Hepatic stellate cell (primary cell): ENCODE measurements at places on chromosomes 6 and 20.

DNA sequence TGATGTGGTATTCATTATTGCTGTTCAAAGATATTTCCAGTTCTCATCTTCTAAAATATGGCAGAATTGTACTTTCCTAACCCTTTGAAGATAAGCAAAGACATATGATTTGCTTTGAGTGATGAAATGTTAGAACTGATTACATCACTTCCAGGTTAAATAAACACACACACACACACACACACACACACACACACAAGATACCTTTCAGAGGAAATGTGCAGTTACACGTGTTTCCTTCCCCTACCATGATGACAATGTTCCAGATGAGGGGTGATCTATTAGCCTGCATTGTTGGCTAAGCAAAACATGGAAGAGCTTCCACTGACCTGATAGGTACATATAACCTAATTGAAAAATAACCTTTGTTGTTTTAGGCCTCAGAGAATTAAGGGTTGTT is 11.7 kb upstream of the FRK start:
- no peak for DNase-seq

GRCh38 chr6:158816329-158816728 is 2.8 kb downstream of the EZR start:
- DNase-seq = no peak

DNA sequence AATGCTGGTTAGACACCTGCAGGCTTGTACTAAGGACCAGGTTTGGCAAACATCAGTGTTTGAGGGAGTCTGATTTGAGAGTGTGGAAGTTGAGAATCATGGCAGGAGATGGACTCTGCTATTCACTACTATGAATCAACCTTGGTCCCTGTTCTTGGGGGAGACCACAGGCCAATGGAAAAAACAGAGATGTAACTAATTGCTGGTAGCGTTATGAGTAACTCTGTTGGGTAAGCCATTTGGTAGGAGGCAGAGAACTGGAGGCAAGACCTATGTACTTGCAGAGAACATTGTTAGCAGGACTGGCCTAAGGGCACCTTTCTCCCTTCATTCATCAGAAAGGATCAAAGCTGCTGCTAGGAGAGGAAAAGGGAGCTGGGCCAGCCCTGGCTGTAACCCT is 8.3 kb upstream of the WFDC2 start:
- no peak for DNase-seq

DNA sequence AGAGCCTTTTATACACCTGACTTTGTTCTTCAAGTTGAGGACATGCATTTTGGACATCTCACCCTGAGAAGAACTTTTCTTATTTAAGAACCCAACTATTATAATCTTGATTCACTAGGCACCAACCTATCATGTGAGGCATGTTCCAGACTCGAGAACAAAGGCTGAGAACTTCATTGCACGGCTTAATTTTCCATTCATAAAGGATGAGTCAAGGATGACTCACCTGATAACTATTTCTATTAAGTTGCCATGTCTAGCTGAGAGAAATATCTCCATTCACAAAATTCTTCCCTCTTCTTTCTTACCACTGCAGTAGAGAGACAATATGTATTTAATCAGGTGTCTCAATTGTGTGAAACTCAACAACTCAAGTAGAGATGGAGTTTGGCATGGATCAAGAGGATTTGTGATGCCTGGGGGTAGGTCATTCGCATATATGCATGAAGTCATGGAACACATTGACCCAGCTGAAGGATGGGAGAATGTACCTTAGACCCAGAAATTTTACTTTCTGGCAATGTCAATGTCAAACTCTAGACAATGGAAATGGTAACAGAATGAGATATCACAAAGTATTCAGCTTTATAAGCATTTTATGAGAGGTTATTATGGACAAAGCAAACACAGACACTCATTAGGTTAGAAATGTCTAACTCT is 208.7 kb upstream of the PRND start:
- peak; percentile 64 for DNase-seq

- DNase-seq = no peak
These were observed 917.5 kb downstream of the EYS start for GRCh38 chr6:64789476-64789875.

DNA sequence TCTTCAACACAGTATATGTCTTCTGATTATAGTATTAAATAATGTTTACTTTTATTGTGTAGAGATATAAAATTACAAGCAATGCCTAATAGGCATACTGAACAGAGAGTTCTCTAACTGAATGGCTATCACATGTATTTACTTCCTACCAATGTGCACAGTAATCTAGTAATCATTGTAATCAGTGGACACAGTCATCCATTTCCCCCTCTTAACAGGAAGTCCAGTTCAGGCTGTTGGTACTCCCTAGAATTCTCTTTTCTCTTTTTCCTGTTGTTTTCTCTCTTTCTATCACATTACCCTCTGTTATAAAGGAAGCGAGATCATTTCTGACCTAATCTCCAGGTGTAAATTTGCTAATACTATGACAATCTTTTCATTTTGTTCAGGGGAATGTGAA is 172.5 kb downstream of the HTR1B start:
- DNase-seq = no peak

DNA sequence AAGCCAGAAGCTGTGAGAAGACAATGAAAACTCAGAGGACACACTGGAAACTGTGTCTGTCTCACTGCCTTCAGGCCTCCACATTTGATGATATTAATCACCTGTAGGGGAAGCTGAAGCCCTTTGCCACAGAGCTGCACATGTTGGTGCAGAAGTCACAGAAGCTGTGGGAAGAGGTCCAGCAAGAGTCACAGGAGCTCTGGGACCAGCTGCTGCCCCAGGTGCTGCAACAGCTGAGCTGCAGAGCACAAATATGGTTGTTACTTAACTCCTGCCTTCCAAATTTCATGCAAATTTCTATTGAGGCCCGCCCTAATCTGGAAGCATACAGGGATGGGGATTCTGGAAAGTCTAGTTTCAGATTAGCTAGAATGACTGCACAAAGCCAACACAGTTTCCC is 169.3 kb downstream of the OGFRL1 start:
- no peak for DNase-seq

GRCh38 chr6:125444006-125444923 is 142.5 kb upstream of the HDDC2 start:
- no peak for DNase-seq

GRCh38 chr20:11432407-11432806 is 485.3 kb upstream of the BTBD3 start:
- no peak for DNase-seq

DNA sequence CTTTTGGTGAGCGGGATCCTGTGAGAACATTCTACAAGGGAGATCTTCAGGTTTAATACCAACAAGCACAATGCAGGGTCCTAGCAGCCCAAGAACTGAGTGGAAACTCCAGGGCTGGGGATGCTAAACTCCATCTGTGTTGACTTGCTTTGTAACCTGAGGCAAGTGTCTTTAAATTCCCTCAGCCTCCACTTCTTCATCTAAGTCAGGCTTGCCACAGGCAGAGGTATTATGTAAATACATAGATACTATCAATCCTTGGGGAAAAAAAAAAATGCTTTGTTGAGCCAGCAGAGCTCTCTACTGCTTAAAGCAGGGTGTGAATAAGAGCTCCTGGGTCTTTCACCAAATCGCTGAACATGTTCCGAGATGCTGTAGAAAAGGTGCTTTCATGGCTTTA is 114.2 kb upstream of the PHACTR1 start:
- no peak for DNase-seq

DNA sequence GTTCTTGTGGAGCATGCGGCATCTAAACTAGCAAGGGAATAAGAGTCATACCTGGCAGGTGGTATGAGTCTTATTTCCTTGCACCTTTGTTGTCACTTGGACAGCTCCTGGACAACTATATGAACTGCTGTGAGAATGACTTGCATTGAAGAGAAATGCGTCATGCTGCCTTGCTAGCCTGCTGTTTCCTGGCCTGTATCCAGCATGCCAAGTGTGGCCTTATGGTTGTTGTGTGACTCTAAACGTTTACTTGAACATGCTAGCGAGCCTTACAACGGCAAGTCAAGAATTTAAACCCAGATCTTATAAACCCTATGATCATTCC is 90.4 kb downstream of the CEP162 start:
- no peak for DNase-seq

- DNase-seq = no peak
These were observed 44.6 kb upstream of the GGTLC1 start for GRCh38 chr20:24033151-24033550.

DNA sequence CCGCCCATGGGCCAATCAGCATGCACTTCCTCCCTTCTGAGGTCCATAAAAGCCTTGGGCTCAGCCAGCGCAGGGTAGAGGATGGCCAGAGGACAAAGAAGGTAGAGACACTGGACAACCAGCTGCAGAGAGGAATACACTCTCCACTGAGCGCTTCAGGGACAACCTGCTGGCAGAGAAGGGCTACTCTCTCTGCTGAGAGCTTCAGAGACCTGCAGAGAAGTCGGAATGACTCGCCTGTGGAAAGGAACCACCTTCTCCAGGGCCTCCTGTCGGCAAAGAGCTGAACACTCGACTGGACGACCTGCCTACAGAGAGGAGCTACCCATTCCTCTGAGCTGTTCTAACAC is 31.4 kb upstream of the SLA2 start:
- DNase-seq = no peak

DNA sequence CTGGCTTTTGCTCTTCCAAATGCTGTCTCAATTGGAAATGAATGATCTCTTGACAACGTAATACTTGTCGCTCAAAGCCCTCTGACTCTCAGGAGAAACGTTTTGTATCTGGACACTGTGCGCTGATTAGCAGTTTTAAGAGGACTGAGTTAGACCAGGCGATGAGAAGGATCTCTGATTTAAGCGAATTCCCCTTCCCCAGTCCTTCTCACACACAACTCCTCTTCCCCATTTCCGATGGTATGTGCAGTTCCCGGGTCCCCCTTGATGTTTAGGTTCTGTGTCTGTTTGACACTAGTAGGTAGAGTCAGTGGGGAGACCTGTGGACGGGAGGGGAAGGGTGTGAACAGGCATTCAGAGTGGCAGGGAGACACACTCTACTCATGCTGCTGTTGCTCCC is 2.5 kb downstream of the ZDHHC14 start:
- no peak for DNase-seq

- no peak for DNase-seq
These were observed 22.6 kb upstream of the ELOVL2 start for GRCh38 chr6:11066505-11067347.

DNA sequence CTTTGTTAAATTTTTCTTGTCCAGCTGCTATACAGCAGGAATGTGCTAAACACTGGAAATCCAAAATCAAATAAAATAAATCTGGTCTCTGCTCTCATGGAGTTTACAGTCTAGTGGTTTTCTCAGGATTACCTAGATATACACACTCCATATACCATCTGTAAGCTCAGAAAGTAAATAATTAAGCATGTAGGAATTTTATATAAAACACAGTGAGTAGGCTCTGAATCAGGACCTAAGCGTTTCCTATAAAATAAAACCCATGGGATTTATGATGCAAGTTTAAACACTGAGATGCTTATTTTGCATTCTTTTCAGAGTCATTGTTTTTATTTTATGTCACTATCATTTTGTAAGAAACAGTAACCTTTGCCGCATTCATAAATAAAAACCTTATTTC is 29.7 kb upstream of the UFL1 start:
- DNase-seq = no peak

DNA sequence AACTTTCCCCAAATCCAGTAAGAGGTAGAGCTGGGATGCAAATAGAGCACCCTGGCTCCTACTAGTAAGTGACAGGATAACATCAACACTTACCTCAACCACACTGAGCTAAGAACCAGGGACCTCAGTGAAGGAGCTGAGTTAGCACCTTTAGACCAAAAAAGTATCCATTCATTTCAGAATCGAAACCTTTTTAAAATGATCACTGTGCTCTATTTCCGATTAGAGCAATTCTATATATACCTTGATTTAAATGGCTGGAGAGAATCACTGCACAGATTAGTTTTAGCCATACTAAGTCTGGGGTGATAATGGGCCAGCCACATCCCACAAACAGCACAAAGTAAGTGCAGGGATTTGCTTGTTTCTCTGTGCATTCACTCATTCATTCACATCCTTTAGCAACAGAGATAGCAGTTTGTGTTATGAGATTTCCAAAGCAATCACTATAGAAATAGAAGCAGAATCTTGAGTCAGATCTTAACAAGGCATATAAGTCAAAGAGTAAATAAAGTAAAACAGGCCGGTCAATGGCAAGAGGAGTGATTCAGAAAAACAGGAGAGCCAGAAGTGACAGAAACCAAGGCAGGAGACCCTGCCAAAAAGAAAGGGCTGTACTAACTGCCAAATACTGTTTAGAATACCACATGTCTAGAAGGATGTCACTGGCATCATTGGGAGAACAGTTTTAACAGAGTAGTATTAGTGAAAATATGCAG is 136.3 kb downstream of the KIF13A start:
- DNase-seq = no peak

DNA sequence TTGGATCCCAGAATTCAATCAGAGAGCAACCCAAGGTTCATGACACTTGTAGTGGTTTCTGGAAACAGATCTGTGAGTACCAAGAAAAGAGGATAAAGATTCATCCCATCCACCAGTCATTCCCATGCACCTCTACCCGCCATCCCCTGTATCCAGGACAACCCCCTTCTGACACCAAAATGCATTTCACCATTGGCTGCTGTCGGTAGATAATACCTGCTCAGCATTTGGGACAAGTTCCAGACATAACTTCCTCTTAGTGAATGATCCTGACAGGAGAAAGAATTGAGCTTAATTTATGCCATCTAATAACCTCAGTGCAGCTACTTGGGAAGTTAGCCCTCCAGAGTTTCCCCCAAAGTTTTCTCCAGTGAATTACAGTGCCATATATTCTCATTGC is 329.1 kb downstream of the ZFAND3 start:
- no peak for DNase-seq

DNA sequence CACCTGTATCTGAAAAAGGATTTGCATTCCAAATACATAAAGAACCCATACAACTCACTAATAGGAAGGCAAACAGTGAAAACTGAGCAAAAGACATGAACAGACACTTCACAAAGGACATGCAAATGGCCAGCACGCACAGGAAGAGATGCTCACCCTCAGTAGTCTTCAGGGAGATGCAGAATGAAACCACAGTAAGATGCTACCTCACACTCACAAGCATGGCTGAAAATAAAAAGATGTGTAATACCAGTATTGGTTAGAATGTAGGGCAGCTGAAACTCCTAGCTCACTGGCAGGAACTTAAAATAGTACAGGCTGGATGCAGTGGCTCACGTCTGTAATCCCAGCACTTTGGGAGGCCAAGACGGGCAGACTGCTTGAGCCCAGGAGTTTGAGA is 64.6 kb downstream of the SNX5 start:
- no peak for DNase-seq

GRCh38 chr6:71083308-71083820 is 126.5 kb upstream of the B3GAT2 start:
- no peak for DNase-seq

DNA sequence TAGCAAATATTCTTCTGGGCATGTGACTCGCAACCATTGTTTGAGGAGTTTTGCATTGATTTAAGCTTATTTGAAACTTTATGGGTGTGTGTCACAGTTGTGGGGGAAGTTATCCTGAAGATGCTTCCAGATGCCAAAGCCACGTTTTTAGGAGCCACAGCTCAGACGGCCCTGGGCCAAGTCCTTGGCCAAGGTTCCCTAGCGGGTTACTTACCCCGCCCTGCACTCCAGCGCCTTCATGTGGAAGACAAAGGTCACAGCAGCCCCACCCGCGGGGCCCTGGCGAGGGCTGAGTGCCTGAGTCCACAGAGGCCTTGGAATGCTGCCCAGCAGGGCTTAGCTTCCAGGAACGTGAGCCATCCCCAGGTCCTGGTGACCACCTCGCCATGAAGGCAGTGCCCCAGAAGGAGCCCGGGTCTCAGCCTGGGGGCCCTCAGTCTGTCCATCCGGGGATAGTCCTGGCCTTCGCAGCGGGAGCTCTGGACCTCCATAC is 308.3 kb downstream of the CDH4 start:
- peak; percentile 37 for DNase-seq

- DNase-seq = no peak
These were observed 175.9 kb upstream of the SCGN start for GRCh38 chr6:25476126-25476525.
